Inflammatory macrophage (primary cell): ENCODE measurements at places on chromosomes 13 and 19.
A peak's percentile ranks its signal among the peaks of the same experiment; 100 is the strongest.

- no peak for DNase-seq
Measured at GRCh38 chr13:18948664-18949488, 232.7 kb downstream of the TUBA3C start.

DNA sequence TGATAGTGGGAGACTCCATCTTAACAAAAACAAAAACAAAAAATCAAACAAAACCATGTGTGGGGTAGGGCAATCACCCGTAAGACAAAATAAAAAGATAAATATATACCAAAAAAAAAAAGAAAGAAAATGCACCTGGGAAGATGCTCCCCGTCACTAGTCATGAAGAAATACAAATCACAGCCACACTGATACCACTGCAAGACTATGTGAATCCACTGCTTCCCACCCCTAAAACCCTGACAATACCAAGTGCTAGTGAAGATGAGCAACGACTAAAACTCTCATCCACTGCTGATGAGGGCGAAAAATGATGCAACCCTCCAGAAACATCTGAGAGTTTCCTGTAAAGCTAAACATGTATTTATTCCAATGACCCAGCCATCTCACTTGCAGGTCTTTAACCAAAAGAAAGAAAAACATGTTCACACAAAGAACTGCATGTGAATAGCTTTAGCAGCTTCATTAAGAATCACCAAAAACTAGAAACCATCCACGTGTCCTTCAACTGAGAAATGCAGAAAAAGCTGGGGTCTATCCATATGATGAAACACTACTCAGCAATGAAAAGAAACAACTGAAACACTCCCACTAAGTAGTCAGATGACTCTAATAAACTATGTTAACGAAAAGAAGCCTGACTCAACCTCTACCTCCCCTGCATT is 31.7 kb downstream of the BRD4 start:
- DNase-seq = peak; percentile 54

GRCh38 chr19:6108721-6109633 is 1.3 kb downstream of the RFX2 start:
- peak; percentile 60 for DNase-seq

DNA sequence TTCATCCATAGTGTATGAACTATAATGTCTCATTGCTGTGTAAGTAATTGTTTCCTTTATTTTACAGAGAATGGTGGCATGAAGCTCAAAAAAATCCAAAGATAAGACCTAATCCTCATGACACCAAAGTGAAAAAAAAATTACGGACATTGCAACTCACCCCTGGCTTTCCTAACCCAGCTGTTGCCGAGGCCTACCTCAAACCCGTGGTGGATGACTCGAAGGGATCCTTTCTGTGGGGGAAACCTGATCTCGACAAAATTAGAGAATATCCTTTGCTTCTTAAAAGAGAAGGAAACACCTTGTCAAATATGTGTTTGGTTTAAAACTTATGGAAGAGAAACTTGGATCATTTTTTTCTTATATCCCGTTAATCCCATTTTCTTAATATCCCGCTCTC is 26.3 kb downstream of the ERCC5 start:
- no peak for DNase-seq

DNA sequence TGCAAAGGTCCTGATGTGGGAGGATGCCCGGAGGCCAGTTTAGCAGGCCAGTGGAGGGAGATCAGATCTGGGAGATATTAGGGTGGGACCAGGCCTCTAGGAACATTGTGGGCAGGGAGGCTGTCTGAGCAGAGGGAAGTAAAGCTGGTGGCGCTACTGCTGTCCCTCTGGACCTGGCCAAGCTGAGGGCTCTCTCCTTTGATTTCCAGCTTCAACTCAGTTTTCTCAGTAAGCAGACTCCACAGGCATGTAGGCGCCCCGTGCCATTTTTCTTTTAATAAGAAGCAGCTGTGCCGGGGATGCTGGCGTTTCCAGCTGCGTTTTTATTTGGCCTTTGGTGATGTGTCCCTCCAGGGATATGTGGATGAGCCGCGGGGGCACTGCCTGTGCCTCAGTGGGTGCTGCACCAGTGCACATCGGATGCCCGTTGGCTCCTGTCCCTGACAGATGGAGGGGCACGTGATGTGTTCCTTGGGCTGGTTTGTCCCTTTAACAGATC is 6.7 kb downstream of the DNM2 start:
- DNase-seq = peak; percentile 44

GRCh38 chr13:99266827-99267226 is 8.6 kb upstream of the GPR18 start:
- DNase-seq = no peak
